ENCODE measurements at places on chromosomes 4 and X. TPM values are rescaled to one million over a fixed set of nuclear protein-coding genes. Genes with fewer than 3 reads are reported as not detected.

- no peak for DNase-seq
Observed at GRCh38 chr4:89752932-89753598, 83.9 kb downstream of the SNCA start.

DNA sequence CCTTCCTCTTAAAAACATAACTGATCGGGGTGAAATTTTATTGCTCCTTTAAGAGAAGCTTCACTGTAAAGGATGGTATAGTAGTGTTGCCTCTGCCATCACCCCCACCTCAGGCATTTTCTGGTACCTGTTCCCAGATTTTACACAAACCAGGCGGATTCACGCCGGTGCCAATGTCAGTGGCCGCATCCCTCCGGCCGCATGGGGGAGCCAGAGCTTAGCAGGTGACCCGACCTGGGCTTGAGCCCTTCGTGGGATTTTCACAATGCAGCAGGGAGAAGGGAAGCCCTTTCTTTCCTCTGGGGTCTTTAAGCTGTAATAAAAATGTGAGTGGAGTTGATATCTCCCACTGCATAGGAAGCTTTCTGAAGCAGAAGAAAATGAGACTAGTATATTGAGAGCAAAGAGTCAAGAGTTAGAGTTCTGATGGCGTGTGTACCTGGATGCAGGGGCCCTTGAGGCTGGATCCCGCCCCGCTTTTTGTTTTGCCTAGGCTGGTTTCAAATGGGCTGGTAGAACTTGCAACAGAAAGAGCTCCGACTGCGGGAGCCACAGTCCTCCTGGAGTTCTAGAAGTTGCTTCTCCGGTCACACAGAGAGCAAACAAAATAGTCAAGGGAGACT, 59.4 kb downstream of the POLR2B start:
- DNase-seq, result no peak

- no peak for DNase-seq
Observed at GRCh38 chr4:151331276-151332042, 6.1 kb upstream of the SH3D19 start.

The GAGE12E gene
- not detected for total RNA-seq

The CLNK gene
- total RNA-seq, result 0.29 TPM

The STARD8 gene
- total RNA-seq, result 0.47 TPM

The MAGEA4 gene
- not detected for total RNA-seq

The RTL9 gene
- not detected for total RNA-seq

The TCEAL4 gene
- 10.0 TPM for total RNA-seq
